Effector CD4-positive, alpha-beta T cell (primary cell): ENCODE measurements at places on chromosomes 2 and 18.

DNA sequence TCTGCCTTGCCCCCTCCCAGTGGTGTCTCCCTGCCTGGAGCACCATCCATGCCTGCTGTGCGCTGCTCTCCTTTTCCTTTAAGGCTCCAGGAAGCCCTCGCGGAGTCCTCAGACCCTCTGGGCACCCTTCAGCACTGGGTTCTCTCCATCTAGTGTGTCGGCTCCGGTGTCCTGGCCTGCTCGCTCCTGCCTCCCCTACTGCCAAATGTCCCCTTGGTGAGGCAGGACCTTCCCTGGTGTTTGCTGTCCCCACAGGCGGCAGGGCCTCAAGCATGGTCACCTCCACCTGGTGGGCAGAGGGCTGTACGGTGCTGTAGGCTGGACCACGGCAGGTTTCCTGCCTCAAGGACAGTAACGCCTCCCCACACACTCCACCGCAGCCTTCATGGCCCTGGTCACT is 90.2 kb downstream of the DGKD start:
- no peak for DNase-seq

GRCh38 chr2:113157118-113157896 is 16.5 kb upstream of the PSD4 start:
- DNase-seq, result no peak

DNA sequence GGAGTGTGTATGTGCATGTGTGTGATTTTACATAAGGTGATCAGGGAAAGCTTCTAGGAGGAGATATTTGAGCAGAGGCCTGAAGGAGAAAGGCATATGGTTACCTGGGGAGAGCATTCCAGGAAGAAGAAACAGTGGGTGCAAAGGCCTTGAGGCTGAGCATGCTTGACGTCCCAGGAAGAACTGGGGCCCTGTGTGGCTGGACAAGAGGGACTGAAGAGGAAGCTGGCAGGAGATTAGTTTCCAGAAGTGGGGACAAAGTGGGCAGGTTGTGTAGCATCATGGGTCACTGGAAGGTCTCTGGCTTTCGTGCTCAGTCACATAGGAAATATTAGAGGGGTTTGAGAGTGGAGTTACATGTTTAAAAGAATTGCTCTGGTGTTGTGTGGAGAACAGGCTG is 42.0 kb upstream of the POLE4 start:
- no peak for DNase-seq

DNA sequence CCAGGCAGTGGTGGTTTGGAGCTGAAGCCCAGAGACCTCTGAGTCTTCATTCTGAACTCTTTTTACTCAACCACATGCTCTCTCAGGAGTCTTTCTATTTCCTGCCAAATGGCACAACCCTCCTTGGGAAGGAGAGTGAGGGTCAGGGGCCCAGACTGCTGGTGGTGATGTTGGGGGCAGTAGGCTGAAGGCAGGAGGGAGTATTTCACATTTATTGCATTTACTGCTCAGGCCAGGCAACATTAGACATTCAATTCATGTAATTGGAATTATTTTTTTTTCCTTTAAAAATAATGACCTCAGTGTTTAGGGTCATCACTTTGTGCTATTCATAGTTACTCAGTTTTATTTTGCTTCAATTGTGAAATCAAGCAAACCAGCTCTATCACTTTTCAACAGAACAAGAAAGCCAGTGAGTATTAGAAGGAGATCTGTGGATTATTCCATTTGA is 311.3 kb upstream of the NT5C1B start:
- no peak for DNase-seq

- no peak for DNase-seq
These were observed 246.1 kb upstream of the ST6GAL2 start for GRCh38 chr2:107132070-107132469.

- DNase-seq, result no peak
These were observed 2.7 kb downstream of the SLC4A3 start for GRCh38 chr2:219629976-219630695.

DNA sequence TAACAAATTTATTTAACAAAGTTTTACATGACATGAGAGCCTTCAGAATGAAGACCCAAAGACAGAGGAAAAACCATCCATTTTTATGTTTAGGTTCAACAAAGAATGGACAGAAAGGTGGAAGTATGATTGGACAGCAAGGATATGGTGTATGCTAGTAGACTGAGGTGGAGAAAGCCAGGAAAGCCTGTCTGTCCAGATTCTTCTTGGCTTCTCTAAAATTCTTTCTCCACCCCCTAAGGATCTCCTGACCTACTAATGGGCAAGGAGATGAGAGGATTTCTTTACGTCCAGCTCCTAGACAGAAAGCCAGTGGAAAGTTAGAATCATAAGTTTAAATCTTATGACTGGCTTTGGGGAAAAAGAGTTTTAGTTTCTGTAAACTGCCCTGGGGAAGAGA is 3.0 kb downstream of the ATIC start:
- no peak for DNase-seq

GRCh38 chr2:120324933-120325332 is 21.0 kb upstream of the INHBB start:
- DNase-seq, result no peak

GRCh38 chr2:120878970-120879369 is 143.3 kb downstream of the GLI2 start:
- DNase-seq, result no peak

- no peak for DNase-seq
These were observed 62.6 kb upstream of the TGFA start for GRCh38 chr2:70616168-70616694.

DNA sequence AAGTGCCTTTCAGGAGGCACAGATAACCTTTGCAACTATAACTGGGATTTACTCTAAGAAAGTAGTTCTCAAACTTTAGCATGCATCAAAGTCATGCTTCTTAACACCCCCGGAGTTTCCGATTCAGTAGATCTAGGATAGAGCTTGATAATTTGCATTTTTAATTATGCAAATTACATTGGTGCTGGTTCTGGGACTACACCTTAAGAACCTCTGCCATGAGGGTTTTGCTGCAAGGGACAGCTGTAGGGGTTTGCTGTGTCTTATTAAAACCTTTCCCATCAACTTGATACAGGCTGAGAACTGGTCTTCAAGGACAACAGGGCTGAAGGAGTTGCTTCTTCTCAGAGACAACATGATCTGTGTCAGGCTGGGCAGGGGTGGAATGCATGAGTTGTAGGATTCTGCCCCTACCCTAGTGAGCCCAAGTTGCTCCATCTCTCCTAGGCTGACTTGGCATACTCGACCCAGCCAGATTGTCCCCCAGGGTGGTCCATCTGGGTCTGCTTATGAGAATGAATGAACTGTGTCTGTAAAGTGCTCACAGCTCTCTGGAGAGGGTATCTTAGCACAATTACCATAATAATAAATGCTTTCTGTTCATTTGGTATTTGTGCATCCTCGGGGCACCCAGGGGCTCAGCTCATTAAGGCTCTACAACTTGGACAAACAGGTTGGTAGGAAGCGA is 232.7 kb downstream of the CLIP4 start:
- DNase-seq, result no peak

- no peak for DNase-seq
These were observed 3.6 kb upstream of the PROM2 start for GRCh38 chr2:95270541-95271081.

GRCh38 chr2:224426656-224427055 is 24.7 kb upstream of the FAM124B start:
- no peak for DNase-seq

GRCh38 chr18:29549759-29550158 is 1372.8 kb upstream of the CDH2 start:
- DNase-seq, result no peak

- no peak for DNase-seq
These were observed 6.9 kb upstream of the CRIM1 start for GRCh38 chr2:36348721-36349120.

GRCh38 chr2:114929225-114929624 is 486.8 kb downstream of the DPP10 start:
- no peak for DNase-seq

DNA sequence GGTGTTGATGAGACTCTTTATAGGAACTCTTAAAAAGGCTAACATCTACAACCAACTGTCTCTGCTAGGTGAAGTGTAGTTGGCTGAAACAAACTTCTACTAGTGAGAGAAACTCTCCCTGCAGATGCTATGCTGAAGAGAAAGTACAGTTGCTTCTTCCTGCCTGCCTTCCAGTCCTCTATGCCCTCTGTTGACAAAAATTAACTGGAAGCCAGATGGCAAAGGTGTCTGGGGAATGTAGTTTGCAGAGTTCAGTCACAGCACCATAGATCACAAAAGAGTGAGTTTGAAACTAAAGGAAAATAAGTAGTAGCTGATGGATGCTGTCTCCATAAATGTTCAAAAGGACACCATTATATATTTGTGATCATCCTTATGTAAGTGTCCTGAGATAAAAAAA is 958.8 kb upstream of the NRXN1 start:
- no peak for DNase-seq

GRCh38 chr2:20185176-20186022 is 39.5 kb downstream of the SDC1 start:
- DNase-seq, result no peak

GRCh38 chr18:58962336-58962735 is 97.7 kb downstream of the ZNF532 start:
- DNase-seq, result no peak
